Caco-2 (cell line): ENCODE measurements at places on chromosomes 12 and 14.

DNA sequence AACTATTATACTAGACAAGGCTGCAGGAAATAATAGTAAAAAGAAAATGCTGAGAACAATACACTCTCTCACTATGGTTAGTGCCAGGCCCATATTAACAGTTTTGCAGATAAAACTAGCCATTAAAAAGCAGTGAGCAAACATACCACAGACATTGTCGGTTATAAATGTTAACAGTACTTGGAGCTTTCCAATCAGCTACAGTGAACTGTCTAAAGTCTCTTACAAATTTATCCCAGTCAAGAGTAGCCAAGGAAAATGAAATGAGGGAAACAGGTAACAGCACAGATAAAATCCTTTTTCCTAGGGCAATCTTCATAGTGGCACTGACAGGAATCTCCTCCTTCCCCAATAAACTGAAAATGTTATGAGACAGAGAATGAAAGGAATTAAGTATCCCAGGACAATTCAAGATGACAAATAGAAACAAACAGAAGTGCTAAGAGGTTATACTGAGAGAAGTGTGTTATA is 30.8 kb downstream of the PAWR start:
- no peak for DNase-seq

- DNase-seq: no peak
These were observed 42.2 kb downstream of the SLC17A8 start for GRCh38 chr12:100399095-100399494.

GRCh38 chr12:56137853-56138571 is 9.9 kb downstream of the ESYT1 start:
- DNase-seq: no peak

GRCh38 chr12:7303230-7303629 is 642 bp upstream of the ACSM4 start:
- no peak for DNase-seq

- no peak for DNase-seq
These were observed 177.6 kb upstream of the LMNTD1 start for GRCh38 chr12:25730489-25731349.
